ENCODE measurements at places on chromosomes 1 and 21.

DNA sequence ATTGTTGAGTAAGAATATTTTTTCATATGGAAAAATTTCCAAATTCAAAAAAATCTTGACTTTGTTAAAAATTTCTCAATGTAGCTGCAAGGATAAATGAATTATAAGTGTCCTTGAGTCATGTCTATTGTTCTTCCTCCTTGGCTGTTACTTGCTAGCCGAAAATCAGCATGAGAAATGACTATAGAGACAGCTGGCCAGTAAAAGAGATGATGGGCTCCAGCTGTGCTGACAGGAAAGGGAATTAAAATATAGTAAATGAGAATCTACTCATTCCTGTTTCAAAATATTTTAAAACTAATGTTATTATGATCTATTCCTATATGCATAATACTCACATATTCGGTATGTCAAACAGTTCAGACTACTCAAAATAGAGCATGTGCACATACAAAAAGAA lies 1292.6 kb downstream of the BRINP3 start:
- no peak for DNase-seq

- peak; percentile 96 for DNase-seq
These were observed at the start of gene CTH for GRCh38 chr1:70410604-70411359. Gene CTH, plus strand, starts transcription at chr1:70411268. Its CDS starts 148 bp downstream, at chr1:70411416.

DNA sequence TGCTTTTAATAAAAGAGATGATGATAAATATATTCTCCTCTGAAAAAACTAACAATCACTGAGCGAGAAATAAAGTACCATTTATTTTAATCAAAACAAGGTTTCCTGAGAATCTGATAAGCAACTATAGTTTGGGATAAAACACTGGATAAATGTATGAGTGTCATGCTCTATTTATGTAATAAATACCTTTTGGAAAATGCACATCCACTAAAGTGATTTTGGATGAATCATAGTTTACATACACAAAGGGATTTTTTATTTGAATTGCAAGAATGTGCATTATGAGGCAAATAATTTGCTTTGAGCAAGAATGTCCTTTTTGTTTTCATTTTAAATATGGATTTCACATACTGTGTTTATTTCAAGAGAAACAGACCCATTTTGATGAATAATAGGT lies 1483.5 kb downstream of the MRPL39 start:
- DNase-seq, result no peak

- no peak for DNase-seq
These were observed 5.3 kb downstream of the PTTG1IP start for GRCh38 chr21:44867999-44868700.

DNA sequence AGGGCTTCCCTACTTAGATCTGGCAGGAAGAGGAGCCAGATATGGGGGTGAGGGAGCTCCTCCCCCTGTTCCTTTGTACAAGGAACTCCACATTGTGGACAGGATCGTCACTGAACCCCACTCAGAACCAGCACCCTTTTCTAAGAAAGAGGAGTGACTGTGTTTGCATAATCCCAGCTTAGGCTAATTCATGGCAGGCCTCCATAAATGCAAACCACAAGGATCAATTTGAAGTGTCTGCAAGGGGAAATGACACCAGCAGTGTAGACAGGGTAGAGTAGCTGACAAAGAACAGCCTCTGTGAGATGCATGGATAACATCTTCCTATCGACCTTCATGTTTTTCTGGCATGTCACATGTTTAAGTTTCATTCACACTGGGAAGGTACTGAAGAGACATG lies 11.7 kb downstream of the MX1 start:
- DNase-seq, result no peak

DNA sequence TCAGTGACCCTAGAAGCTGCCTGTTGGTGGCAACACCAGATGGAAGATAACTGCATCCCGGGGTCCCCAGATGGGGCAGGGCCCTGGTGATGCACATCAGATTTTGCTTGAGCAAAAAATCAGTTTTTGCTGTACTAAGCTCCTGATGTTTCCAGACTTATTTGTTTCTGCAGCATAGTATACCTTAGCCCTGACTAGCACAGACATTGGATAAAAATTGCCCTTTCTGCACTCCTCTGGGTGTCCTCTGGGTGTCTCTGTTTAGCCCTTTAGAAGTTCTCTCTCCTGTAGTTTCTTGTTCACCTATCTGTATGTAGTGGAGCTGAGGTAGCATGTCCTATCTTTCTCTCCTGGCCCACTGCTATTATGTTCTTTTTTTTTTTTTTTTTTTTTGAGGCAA lies 30.3 kb upstream of the PLA2G2C start:
- DNase-seq, result no peak

- no peak for DNase-seq
These were observed 15.0 kb downstream of the SKI start for GRCh38 chr1:2242814-2243725.
